ENCODE measurements at places on chromosomes 11 and 22.

- DNase-seq = no peak
These were observed 57.6 kb downstream of the SLC5A1 start for GRCh38 chr22:32100711-32101110.

- no peak for DNase-seq
These were observed 492.8 kb downstream of the INSC start for GRCh38 chr11:15607361-15608036.

- DNase-seq = no peak
These were observed 49.5 kb downstream of the ARFGAP2 start for GRCh38 chr11:47127213-47127612.

- DNase-seq = no peak
These were observed 6.2 kb downstream of the CHST1 start for GRCh38 chr11:45659031-45659817.

DNA sequence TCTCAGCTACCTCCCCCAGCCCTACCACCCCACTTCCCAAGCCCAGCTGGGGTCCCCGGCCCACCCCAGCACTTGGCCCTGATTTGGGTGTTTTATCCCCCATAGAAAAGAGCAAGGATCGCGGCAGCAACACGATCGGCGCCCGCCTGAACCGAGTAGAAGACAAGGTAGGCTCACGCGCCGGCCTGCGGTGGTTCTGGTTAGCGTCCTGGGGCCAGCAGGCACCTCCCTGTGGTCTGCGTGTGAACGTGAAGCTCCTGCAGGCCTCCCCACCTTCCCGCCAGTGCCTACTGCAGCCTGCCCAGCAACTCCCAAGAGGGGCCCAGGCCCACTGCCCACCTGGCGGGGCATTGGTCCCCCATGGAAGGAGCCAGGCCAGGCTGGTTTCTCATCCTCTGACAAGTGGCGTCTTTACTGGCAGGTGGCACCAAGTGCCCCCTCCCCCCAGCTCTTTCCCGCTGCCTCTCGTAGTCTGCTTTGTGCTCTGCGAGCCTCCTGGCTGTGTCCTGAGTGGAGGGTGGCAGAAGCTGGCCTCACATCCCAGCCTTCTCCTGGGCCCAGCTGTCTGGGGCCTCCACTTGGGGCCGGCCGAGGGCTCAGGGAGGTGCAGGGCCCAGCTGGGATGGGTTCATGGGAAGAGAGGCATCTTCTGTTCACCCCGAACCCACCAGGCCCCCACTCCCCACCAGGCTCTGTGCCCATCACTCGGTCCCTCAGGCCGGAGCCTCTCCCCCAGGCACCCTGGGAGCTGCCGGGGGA is 78.3 kb upstream of the KCNQ1OT1 start:
- no peak for DNase-seq

- DNase-seq = peak; percentile 74
These were observed 13.4 kb downstream of the TNKS1BP1 start for GRCh38 chr11:57311109-57311936.

DNA sequence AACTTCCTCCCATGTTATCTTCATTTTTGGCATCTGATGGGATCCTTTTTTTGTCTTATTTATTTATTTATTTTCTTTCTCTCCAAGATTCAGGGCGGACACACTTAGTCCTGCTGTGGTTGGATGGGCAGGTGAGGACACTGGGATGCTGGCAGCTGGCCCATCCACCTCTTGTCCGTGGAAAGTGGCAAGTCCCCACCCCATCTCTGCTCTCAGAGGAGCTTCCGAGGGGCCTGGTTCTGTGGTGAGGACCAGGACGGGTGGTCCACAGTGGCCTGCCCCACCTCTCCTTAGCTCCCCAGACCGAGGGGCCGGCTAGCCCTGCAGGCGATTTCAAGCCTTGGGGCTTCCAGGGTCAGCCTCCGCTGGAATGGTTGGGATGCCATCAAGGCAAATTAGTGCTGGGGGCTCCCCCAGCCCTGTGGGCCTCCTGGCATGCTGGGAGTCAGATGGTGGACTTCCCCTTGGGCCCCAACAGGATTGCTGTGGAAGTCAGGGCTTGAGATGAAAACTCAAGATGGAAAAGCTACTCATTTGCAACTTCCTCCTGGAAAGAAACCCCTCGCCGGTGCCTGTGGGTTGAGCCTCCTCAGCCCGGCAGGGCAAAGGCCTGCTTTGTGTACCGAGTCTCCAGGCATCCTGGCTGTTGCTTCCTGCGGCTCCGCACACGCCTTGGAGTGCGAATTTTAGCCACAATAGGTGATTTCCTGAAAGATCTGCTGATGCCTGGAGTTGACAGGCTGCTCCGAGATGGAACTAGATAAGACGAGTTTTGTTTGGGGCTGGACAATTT is 31.2 kb upstream of the LINC01488 start:
- no peak for DNase-seq
